ENCODE measurements at places on chromosomes 2 and 18. TPM values are rescaled to one million over a fixed set of nuclear protein-coding genes. Genes with fewer than 3 reads are reported as not detected.

DNA sequence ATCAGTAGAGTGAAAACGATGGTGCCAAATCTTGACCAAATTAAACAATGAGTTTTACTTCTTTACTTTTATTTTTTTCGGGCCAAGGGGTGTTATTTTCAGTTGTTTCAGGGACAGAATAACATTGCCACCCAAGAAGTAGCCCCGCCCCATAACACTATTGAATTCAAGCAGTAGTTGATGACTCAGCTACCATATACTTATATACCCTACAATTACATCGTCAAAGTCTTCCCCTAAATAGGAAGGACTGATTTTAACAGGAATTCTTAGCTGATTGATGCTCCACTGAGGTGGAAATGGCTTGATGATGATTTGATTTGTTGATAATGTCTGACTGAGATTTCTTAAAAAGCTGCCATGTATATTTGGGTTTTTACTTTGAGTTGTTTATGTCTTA is 24.7 kb downstream of the LYPD6B start:
- peak; percentile 24 for DNase-seq

DNA sequence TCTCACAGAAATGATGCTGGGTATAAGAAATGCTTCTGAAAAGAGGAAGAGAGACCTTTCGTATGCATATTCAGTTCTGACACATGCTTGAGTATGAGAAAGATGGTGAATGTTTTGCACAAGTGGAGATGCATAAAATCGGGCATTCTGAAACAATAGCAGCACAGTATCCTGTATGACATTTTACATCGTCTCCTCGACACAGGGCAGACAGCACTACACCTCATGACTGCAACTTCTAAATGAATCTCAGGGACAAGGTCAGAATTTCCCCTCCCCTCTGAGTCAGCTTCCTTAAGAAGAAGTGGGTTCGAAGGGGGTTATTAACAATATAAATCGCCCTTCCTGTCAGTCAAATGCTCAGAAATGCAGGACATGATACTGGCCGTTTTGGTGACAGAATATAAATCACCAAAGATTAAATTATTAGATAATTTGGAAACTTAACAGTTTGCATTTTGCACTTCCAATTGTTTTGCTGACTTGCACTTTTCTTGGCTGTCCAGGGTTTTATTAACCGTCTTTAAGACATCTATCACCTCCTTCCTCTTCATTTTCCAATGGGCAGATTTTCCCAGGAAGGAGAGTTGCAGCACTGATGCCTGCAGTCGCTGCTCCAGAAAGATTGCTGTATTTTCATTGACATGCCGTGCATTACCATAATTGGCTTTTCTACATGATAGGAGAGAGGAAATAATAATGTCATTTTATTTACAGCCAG is 57.2 kb downstream of the TSHZ1 start:
- DNase-seq: no peak

DNA sequence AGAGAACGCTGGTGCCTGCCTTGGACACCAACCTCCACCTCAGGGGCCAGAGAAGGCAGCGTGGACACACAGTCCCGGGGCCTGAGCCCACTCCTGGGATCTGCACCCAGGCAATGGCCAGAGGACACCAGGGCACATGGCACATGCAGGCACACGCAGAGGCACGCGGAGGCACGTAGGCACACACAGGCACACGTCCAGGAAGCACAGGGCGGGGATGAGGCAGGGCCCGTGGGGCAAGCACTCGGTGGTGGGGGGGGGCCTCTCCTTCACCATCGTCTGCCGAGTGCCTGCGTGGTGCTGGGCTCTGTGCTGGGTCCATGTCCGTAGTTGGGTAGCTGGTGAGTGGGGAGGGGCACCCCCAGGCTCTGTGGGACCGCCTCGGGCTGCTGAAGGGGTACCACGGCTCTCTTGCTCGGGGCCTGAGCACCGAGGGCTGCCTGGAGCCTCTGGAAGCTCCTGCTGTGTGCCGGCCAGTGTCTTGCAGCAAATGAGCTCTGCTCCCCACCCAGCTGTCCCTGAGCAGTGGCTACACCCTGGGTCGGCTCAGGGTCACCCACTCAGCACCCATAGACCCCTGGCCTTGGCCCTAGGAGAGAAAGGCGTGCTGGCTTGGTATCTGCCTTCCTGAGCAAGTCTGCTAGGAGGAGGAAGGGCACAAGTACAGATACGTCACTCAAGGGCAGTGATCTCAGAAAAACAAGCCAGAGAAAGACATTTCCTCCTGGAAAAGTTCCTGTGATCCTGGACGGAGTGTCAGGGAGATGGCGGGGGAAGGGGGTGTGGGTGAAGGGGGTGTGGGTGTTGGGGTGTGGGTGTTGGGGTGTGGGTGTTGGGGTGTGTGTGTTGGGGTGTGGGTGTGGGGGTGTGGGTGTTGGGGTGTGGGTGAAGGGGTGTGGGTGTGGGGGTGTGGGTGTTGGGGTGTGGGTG is 26.4 kb downstream of the RTP5 start:
- peak; percentile 69 for DNase-seq

- DNase-seq: no peak
These were observed 10.7 kb upstream of the IL1RL2 start for GRCh38 chr2:102176172-102176571.

GRCh38 chr18:35502052-35502451 is 4.3 kb upstream of the INO80C start:
- peak; percentile 27 for DNase-seq

GRCh38 chr18:44061438-44061837 is 619.2 kb upstream of the SETBP1 start:
- DNase-seq: no peak

The EDAR gene
- not detected for total RNA-seq

The SRD5A2 gene
- not detected for total RNA-seq

The GPR17 gene
- total RNA-seq: not detected

The PSMA8 gene
- not detected for total RNA-seq

The DHRS9 gene
- total RNA-seq: not detected

All from endodermal cell (in vitro differentiated cells).